ENCODE measurements at places on chromosomes 3 and 15.
A peak's percentile ranks its signal among the peaks of the same experiment; 100 is the strongest.

DNA sequence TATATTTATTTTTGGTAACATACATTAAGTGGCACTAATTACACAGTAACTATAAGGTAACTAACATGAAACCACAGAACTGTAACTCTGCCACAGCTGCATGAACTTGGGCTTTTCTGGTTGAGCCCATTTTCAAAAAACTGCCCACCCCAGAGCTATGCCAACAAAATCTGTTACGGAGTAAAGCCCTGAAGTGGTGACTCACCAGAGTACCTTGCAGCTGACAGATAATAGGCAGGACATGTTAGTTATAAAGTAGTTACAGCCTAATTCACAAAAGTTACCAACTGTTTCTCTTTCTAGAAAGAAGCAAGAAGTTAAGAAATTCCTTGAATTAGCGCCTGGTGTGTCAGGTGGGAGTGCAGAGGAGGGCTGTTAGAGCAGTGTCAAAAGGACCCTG, 1.5 kb upstream of the GPX1 start:
- DNase-seq, result no peak

DNA sequence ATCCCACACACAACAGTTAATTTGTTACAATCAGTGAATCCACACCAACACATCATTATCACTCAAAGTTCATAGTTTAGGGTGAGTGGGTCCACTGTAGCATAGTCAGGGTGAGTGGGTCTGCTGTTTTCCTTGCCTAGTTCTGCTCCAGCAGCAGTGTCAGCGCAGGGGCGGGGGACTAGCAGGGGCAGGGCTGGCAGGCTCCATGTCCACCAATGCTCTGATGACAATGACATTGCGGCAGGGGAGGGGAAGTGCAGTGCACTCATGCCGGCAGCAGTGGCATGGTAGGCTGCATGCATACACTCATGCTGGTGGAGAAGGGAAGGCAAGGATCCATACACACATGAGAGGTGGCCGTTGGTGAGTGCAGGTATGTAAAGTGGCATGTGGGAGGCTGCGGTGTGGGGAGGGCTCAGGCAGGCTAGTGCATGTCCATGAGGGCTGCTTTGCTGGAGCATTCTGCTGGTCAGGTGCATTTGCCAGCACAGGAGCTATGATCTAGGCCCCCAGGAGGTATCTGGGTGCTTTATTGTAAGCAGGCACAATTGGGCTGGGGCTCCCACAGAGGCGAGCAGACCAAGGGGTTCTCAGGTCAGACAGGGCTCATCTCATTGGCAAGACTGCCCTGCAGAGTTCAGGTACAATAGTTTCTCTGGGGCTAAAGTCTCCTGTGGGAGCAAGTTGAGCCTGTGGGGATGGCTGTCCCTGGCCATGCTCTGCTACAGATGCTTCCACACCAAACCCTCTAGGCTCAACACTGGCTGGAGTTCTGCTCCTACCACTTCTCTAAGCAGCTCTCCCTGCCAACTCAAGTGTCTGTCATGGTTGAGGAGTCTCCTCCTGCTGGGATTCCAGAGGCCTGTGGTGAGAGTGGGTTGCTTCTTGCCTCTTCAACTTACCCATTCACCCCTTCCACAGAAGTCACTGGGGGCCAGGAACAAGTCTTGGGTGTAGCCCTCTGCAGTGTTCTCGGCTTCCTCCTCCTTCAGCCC, 81.3 kb downstream of the KCNAB1 start:
- DNase-seq, result no peak

DNA sequence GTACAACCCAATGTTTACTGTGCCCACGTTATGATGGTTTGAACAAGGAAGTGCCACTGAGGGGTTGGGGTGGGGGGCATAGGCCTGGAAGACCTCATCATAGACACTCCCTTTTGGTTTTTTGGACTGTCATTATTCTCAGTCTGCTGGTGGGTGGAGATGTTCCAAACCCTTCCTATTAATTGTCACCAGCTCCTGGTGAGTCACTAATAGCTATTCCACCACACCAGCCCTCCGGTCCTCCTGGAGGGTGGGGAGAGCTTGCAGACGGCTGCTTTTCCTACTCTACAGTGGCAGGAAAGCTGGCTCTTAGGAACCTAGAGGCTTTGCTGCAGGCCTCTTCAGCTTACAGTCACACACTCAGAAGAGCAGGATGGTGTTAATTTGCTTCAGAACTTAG, 9.0 kb upstream of the COPG1 start:
- DNase-seq, result no peak

DNA sequence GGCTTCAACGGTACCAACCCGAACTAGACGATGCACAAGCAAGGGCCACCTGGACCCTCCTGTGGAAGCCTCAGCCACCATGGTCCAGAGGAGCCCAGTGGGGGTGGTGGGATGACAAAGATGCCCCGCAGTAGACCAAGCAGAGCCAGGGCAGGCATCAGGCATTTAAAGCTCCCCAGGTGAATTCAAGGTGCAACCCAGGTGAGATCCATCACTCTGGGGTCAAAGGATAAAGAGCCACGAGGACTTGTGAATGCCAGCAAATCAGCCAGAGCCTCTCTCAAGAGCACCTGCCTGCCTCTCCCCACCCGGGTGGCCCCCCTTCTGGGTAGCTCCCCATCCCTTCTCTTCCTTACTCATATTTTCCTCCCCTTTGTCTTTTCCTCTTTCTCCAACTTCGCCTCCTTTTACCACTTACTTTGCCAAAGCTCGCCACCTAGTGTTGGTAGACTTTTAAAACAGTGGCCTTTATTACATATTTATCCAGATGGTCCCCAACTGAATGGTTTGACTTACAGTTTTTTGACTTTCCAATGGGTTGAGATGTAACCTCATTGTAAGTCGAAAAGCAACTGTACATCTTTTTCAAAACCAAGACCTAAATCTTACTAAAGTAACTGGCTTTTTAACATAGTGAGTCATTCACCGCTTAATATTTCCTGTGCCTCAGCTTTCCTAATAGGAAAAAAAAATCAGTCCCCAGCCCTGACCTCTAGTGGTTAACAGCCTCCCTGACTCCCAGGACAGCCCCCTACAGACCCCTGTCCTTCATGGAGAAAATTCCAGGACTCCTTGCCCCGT, 18.8 kb downstream of the PLA2G4F start:
- DNase-seq, result no peak

- DNase-seq, result peak; percentile 36
Measured at GRCh38 chr15:90749754-90750153, 32.6 kb downstream of the BLM start.

DNA sequence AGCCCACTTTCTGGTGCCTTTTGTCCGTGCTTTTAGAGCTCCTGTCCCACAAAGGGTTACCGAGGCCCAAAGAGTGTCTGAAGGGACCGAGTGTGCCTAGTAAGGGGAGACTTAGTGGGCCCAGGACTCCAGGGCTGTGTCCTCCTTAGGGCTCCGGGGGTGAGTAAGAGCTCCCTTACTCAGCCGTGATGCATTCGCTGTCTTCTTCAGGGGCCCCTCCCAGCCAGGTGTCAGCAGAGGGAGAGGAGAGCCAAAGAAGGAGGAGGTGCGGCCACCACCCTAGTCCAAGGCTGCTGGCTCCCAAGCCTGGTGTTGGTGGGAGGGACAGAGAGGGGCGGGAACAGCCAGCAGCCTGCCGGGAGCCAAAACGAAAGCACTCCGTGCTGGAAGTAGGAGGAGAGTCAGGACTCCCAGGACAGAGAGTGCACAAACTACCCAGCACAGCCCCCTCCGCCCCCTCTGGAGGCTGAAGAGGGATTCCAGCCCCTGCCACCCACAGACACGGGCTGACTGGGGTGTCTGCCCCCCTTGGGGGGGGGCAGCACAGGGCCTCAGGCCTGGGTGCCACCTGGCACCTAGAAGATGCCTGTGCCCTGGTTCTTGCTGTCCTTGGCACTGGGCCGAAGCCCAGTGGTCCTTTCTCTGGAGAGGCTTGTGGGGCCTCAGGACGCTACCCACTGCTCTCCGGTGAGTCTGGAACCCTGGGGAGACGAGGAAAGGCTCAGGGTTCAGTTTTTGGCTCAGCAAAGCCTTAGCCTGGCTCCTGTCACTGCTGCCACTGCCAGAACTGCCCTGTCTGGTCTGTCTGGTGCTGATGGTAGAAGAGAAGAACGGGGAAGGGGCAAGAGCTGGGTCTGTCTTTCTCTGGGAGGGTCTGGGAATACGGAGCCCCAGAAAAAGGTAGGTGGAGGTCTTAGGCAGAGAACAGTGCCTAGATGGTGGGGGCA, at the start of gene IL17RC:
IL17RC (plus strand) TSS at position 365 of the 947 bp plus-strand sequence; CDS start at position 583, 218 bp downstream.
- DNase-seq, result no peak

DNA sequence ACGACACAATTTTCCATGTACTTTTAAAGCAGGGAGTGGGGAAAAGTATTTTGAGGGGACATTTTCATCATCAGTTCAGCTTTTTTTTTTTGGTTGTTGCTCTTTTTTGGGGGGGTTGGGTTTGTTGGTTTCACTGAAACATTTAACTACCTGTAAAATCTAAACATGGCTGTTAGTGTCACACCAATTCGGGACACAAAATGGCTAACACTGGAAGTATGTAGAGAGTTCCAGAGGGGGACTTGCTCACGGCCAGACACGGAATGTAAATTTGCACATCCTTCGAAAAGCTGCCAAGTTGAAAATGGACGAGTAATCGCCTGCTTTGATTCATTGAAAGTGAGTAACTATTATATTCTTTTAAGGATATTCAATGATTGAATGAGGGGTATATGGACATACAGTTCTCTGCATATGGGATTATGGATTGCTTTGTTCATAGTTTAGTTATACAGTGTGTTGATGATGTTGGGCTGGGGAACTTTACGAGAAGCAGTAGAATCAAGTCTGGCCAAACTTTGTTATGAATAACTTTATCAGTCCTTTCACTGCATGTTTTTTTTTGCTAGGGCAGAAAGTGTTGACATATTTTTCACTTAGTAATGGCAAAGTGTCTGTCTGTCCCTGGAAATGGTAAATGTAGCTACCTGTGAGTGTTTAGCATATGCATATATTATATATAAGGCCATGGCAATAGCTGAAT, 31.5 kb downstream of the MBNL1 start:
- DNase-seq, result no peak

- DNase-seq, result no peak
Measured at GRCh38 chr15:80615783-80616391, 79.2 kb upstream of the ABHD17C start.

Data from GM06990 (cell line).